ENCODE measurements at places on chromosomes 6 and 20.
A peak's percentile ranks its signal among the peaks of the same experiment; 100 is the strongest.

DNA sequence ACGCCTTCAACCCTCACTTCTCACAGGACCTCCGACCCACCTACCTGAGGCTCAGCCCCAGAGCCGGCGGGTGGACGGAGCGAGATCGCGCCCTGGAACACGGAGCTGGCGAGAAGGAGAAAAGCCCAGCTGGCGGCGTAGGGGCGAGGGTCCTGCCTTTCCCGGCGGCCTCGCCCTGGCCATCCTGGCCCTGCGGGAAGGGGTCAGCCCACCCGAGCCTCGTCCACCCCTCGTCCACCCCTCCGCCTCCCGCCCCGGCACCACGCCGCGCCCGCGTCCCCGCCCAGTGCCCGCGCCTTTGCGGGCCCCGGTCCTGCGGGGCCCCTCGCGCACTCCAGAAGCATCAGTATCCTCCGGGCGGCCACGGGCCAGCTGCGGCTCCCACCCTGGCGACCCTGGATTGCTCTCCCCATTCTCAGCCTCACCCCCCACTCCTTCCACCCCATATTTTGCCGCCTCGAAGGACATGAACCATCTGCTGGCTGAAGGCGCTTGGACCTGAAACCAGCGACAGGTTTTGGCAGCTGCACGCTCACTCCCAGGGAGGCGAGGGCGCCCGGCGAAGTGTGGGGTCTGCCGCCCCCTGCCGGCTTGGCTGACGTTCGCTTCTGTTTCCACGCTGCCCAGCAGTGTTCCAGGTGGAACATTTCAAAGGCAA is 65.1 kb downstream of the PLG start:
- peak overlapping the region; percentile 91 for H3K4me3 ChIP-seq
- peaks cover 8% of the 10 kb centered on the region for H3K4me1 ChIP-seq
- DNase-seq, result peak; percentile 88
- peak overlapping the region; percentile 44 for H3K27ac ChIP-seq
- peaks cover 1% of the 10 kb centered on the region for H3K36me3 ChIP-seq

DNA sequence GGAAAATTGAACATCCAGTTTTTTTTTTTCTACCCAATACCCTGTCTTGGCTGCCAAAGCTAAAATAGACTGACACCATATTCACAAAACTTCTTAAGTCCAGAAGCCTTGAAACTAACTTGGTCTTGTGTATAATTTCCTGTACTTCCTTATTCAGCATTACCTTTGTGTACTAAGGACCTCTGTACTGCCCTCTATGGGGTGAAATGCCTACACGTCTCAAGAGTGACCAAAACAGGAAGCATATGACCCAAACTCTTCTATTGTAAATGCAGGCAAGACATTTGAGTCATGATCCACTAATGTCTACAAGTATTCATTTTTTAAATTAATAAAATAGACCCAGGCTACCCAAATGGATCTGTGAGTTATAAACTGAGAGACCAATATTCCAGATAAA is 50.4 kb downstream of the HMGCLL1 start:
- no peak overlapping the region for H3K4me3 ChIP-seq
- no peak overlapping the region for H3K27ac ChIP-seq
- no peak for DNase-seq

- H3K27me3 ChIP-seq, result no peaks in the 10 kb centered on the region
- no peak overlapping the region for H3K27ac ChIP-seq
- DNase-seq, result no peak
Observed at GRCh38 chr20:55242853-55243252, 762.5 kb downstream of the CBLN4 start.

- peaks cover 36% of the 10 kb centered on the region for H3K36me3 ChIP-seq
- H3K4me1 ChIP-seq, result no peaks in the 10 kb centered on the region
- no peaks in the 10 kb centered on the region for H3K27me3 ChIP-seq
- H3K4me3 ChIP-seq, result no peak overlapping the region
- no peak overlapping the region for H3K27ac ChIP-seq
Observed at GRCh38 chr20:4867051-4867450, 134.3 kb downstream of the SLC23A2 start.

- DNase-seq, result no peak
- no peak overlapping the region for H3K4me3 ChIP-seq
- H3K4me1 ChIP-seq, result peaks cover 19% of the 10 kb centered on the region
Observed at GRCh38 chr6:89564752-89565427, 73.7 kb downstream of the LYRM2 start.

- no peaks in the 10 kb centered on the region for H3K27me3 ChIP-seq
- DNase-seq, result no peak
- no peak overlapping the region for H3K4me3 ChIP-seq
- no peaks in the 10 kb centered on the region for H3K36me3 ChIP-seq
- H3K27ac ChIP-seq, result no peak overlapping the region
Observed at GRCh38 chr6:81557811-81558210, 194.7 kb downstream of the TENT5A start.

GRCh38 chr6:68473433-68474210 is 161.5 kb upstream of the ADGRB3 start:
- peaks cover 3% of the 10 kb centered on the region for H3K4me1 ChIP-seq
- H3K27me3 ChIP-seq, result peaks cover 4% of the 10 kb centered on the region
- DNase-seq, result no peak

- H3K36me3 ChIP-seq, result no peaks in the 10 kb centered on the region
- no peak overlapping the region for H3K4me3 ChIP-seq
- no peaks in the 10 kb centered on the region for H3K4me1 ChIP-seq
Observed at GRCh38 chr20:40638414-40638813, 50.6 kb downstream of the MAFB start.

GRCh38 chr20:10330071-10330470 is 104.0 kb downstream of the MKKS start:
- no peak overlapping the region for H3K4me3 ChIP-seq
- no peak overlapping the region for H3K27ac ChIP-seq
- peaks cover 20% of the 10 kb centered on the region for H3K4me1 ChIP-seq
- H3K27me3 ChIP-seq, result peaks cover 2% of the 10 kb centered on the region

DNA sequence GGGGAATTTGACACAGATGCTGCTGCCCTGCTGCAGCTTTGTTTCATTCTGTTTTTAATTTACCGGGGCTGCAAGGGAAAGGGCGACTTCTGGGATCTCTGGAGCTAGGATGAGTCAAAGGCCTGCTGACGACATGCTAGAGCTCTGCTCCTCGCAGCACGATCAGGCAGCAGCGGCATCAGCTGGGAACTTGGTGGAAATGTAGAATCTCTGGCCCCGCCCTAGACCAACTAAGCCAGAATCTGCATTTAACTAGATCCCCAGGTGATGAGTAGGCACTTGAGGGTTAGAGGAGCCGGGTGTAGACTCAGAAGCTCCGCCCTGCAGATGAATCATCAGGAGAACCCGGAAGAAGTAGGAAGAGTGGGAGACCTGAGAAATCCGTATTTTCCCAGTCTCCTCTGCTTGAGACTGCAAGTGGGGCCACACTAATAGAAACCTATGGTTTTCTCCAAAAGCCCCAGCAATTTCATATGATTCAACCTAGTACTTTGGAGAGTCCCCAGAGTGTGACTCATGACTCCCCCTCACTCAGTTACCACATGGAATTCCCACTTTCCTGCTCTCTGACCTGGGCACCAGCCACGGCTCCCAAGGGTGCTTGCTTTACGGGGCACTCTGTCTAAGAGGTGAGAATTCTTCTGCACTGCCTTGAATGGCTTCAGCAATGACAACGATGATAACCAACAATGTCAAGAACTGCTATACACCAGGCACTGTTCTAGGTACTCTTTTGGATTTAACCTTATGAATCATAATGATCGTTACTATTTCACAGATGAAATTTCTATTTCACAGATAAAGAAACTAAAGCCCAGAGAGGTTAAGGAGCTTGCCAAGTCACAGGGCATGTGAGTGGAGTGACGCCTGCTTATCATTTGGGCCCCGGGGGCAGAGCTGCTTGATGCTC is 18.1 kb downstream of the TUBB2B start:
- DNase-seq, result no peak
- H3K4me1 ChIP-seq, result peaks cover 14% of the 10 kb centered on the region
- peak overlapping the region; percentile 62 for H3K27ac ChIP-seq
- H3K4me3 ChIP-seq, result peak overlapping the region; percentile 28

GRCh38 chr6:125789576-125790357 is 993 bp upstream of the NCOA7 start:
- H3K4me1 ChIP-seq, result peaks cover 38% of the 10 kb centered on the region
- no peaks in the 10 kb centered on the region for H3K27me3 ChIP-seq
- no peaks in the 10 kb centered on the region for H3K36me3 ChIP-seq
- no peak for DNase-seq
- H3K4me3 ChIP-seq, result peak overlapping the region; percentile 81

GRCh38 chr6:143097224-143097795 is 36.6 kb downstream of the AIG1 start:
- no peak for DNase-seq
- no peaks in the 10 kb centered on the region for H3K4me1 ChIP-seq
- no peak overlapping the region for H3K4me3 ChIP-seq
- no peaks in the 10 kb centered on the region for H3K27me3 ChIP-seq
